Activated T-helper 9 cell treated with anti-CD3 and anti-CD28 coated beads, Interleukin-2, amount 50 U/mL, for 16 hours (primary cell): ENCODE measurements at places on chromosomes 12 and 14.
A peak's percentile ranks its signal among the peaks of the same experiment; 100 is the strongest.

GRCh38 chr12:87820524-87821202, 208.5 kb downstream of the C12orf50 start:
- no peak for DNase-seq

DNA sequence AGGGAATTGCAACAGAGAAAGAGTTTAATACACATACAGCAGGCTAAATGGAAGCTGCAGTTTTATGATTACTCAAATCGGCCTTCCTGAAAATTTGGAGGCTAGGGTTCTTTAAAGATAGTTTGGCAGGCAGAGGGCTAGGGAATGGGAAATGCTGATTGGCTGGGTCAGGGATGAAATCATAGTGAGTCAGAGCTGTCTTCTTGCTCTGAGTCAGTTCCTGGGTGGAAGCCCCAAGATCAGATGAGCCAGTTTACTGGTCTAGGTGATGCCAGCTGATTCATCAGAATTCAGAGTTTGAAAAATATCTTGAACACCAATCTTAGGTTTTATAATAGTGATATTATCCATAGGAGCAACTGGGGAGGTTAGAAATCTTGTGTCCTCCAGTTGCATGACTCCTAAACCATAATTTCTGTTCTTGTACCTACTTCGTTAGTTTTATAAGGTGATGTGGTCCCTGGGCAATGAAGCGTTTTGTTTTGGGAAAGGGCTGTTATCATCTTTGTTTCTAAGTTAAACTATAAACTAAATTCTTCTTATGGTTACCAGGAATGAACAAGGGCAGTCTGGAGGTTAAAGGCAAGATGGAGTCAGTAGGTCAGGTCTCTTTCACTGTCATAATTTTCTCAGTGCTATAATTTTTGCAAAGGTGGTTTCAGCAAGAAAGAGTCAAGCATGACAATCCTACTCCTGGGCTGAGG, 257.8 kb upstream of the CCDC196 start:
- no peak for DNase-seq

- DNase-seq = no peak
Measured at GRCh38 chr14:38950676-38951075, 152.4 kb downstream of the SEC23A start.

GRCh38 chr12:1583421-1584078, 10.8 kb downstream of the FBXL14 start:
- peak; percentile 31 for DNase-seq

GRCh38 chr14:23572836-23573235, 5.2 kb upstream of the AP1G2 start:
- no peak for DNase-seq

- DNase-seq = no peak
Measured at GRCh38 chr12:55862286-55862685, 19.6 kb upstream of the MMP19 start.

GRCh38 chr12:47686645-47687240, 19.1 kb downstream of the RPAP3 start:
- DNase-seq = no peak

GRCh38 chr12:26280869-26281268, 85.5 kb downstream of the SSPN start:
- DNase-seq = no peak

DNA sequence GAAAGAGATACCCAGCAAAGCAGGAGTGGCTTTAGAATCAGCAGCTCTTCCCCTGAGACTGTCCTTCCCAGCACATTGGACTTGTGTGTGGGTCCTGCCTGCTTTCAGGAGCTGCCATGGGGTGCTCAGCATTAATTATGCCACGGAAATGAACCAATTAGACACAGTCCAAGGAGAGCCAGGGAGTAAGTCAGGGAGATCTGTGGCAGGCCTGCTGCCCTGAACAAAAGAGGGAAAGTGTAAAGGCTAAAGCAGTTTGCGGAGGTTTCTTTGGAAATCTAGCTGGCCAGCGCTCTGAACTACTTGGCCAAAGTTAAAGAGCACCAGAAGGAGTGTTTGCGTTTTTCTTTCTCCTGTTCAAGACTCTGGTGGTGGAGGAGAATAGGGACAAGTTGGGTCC, 65.7 kb upstream of the SRSF5 start:
- no peak for DNase-seq
